NCI-H1048 (cell line): ENCODE measurements at places on chromosomes 7 and 10.

- no peak for DNase-seq
Observed at GRCh38 chr7:53771701-53772100, 736.3 kb downstream of the POM121L12 start.

GRCh38 chr7:22295402-22296264 lies 61.3 kb downstream of the RAPGEF5 start:
- DNase-seq = no peak

GRCh38 chr10:65501259-65501658 lies 1424.6 kb upstream of the LRRTM3 start:
- DNase-seq = no peak

- no peak for DNase-seq
Observed at GRCh38 chr7:36153571-36154097, 580 bp downstream of the EEPD1 start.

DNA sequence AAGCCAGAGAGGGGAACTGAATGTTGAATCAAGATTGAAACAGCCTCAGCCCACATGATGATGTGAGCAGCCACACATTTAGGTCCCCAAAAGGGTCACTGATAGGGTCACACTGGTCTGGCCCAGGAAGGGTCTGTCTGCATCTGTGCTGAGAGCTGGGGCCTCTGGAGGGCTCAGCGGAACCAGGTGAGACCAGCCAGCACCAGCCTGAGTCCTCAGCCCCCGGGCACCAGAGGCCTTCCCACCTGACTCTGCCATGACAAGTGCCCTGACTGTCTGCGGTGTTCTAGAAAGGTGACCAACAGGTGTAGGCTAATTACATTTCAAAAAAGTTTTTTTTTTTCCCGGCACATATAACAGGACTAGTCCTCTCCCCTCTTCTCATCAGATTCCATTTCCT lies 76.2 kb downstream of the WDR11 start:
- DNase-seq = no peak

DNA sequence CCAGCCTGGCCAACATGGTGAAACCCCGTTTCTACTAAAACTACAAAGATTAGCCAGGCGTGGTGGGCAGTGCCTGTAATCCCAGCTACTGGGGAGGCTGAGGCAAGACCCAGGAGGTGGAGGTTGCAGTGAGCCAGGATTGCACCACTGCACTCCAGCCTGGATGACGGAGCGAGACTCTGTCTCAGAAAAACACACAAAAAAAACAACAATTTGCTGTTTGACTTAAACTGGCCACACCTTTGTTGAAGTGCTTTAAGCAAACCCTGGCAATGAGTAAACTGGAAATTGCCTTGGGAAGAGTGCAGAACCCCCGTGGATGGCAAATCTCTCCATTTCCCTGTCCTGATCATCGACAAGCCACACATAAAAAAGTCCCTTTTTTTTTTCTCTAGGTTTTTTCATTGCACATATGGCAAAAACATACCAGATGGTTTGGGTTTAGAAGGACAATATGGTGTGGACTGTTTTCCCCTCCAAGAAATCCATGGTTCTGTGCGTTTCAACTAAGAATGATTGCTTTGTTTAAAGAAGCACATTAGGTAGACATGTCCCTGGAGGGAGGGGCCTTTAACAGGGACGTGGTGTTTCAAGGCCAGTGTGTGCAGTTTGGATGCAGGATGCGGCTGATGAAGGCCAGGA lies 76.9 kb downstream of the NRP1 start:
- no peak for DNase-seq

- DNase-seq = no peak
Observed at GRCh38 chr10:72637398-72637857, 11.5 kb upstream of the MICU1 start.

DNA sequence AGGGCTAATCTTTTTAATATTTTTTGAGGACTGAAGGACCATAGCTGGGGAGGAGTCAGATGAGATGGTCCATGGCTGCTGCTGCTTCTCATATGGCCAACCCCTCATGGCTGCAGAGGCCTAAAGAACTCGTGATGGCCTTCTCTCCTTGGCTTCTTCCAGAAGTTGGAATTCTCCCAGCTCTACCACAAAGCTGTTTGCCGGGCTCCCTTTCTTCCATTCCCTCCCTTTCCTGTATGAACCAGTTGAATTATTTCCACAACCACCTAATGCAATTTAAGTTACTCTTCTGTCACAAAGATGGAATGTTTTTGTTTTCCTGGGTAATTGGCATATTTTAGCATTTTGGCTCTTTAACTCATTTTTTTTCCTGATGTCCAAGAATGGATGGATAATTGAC lies 80.7 kb downstream of the PHTF2 start:
- DNase-seq = no peak

DNA sequence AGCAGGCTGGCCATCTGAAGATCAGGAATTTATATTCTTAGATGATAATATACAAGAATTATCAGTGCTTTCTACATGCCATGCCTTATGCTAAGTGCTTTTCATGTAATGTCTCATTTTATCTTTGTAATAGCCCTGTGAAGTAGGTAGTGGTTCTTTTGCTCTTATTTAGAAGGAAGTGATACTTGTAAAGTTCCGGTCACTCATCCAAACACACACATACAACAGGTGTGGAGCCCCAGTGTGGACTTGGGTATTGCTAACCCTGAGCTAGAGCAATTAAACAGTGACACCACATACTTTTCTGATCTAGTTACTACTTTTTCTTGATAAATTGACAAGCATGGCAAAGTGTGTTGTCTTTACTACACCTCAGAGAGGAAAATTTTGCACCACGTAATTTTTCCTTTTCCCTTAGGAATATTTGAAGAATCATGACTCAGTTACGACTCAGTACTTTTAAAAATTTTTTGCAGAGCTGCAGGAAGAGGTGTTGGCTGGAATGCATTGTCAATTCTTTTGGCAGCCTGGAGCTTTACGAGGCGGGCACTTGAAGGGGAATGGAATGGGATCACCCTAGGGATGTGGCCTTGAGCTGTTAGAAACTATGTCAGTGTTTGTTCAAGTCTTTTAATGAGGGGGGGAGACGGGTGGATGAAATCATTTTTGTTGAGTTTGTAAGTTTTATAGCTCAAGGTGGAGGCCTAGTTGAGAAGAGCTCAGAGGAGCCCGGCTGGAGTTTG lies 212.5 kb upstream of the CELF2 start:
- no peak for DNase-seq

DNA sequence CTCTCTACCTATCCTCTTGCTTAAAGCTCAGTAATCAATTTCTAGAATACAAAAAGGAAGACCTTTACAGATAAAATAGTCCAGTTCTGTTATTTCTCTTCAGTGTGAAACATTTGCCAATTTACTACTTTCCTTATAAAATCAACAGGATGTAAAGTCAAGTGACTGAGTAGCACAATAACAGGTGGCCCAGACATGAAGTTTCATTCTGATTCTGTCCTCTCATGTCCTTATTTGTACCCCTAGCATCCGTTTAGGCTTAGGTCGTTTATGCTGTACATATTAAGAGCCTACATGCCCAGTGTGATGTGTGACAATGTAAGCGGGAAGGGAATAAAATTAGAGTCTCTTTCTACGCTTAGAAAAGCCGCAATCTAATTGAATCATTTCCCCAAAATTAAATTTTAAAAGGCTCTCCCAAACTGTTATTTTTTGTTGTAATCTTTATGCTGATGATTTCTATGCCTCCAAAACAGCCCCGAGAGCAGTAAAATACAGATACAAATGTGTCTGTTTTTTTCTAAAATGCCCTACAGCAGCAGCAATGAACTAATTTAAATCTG lies 29.1 kb downstream of the EPC1 start:
- DNase-seq = no peak

DNA sequence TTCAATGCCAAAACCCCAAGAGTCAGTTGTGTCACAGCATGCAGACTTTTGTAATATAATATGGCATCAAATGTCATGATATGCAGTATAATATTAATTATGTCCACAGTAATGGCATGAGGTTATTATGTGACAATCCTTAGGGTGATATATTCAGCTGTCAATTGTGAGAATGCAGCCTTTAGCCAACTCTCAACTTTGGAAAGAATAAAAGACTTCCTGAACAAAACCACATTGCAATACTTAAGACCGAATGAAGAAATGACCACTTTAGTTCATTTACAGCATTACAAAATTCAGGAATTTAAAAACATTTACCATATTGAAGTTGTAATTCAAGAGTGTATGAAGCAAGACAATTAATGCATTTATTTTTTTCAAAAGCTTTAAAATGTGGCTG lies 45.4 kb downstream of the CPVL start:
- DNase-seq = no peak

- no peak for DNase-seq
Observed at GRCh38 chr10:110566472-110567200, 859 bp upstream of the SMC3 start.
